ENCODE measurements at places on chromosomes 3 and 15.

- no peak for DNase-seq
Measured at GRCh38 chr3:71360764-71361163, 222.8 kb downstream of the FOXP1 start.

DNA sequence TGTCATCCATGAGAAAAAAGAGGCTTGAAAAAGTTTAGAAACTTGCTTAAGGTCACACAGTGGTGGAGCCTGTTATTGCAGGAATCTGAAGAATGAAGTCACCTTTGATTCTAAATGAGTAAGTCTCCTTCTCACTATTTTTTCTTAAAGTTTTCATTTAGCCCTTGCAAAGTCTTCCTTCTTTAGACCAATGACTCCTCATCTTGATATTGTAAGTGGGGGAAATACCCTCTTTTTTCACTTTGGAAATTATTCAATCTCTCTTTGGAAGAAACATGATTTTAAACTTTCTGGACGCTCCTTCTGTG, 787 bp upstream of the SLMAP start:
- DNase-seq, result peak; percentile 6

- no peak for DNase-seq
Measured at GRCh38 chr3:49867871-49868321, 1.8 kb downstream of the CAMKV start.

DNA sequence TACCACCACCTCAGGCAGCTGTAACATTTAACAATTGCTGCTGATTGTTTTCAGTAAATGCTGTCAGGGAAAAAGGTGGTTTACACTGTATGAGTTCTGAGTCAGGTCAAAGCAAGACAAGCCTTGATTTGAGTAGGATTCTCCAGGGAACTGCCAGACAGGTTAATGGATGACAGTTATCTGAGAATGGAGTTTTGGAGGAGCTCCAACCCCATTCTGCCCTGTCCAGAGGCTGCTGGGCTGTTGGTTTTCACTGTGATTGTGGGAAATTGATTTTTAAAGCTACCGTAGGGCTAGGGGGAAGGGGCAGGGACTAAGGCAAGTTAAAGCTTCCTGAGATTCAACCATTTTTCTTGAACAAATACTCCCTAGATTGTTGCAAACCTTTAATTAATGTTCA, 39.9 kb downstream of the TICRR start:
- DNase-seq, result no peak

GRCh38 chr3:15983232-15983631, 185.5 kb upstream of the ANKRD28 start:
- DNase-seq, result no peak

DNA sequence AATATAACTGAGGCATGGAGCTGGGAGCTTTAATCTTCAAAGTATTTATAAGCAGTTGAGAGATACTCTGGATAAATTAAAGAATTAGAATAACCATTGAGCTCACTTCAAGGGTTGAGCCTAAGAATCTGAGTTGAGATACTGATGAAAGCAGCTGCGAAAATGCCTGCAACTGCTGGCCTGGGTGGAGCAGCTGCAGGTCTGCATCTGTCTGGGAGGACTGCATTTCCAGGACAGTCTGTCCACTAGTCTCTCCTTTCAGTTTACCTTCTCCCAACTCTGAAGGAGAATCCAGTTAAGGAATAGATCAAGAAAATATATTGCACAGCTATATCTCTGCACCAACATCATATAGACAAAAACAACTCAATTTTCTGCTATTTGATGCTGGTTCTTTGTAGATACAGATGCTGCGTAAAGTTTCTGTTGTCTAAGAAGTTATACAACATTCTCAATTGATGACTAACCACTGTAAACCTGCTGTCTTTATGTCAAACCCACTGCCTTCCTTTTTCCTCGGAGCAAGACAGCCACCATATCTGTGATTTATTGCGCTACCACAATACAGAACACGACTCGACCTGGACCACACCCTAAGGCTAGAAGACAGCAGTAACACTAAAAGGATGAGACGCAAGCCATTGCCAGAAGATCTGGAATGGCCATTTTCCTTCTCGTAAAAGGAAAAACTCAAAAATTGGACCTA, 245.1 kb downstream of the MAGI1 start:
- no peak for DNase-seq

DNA sequence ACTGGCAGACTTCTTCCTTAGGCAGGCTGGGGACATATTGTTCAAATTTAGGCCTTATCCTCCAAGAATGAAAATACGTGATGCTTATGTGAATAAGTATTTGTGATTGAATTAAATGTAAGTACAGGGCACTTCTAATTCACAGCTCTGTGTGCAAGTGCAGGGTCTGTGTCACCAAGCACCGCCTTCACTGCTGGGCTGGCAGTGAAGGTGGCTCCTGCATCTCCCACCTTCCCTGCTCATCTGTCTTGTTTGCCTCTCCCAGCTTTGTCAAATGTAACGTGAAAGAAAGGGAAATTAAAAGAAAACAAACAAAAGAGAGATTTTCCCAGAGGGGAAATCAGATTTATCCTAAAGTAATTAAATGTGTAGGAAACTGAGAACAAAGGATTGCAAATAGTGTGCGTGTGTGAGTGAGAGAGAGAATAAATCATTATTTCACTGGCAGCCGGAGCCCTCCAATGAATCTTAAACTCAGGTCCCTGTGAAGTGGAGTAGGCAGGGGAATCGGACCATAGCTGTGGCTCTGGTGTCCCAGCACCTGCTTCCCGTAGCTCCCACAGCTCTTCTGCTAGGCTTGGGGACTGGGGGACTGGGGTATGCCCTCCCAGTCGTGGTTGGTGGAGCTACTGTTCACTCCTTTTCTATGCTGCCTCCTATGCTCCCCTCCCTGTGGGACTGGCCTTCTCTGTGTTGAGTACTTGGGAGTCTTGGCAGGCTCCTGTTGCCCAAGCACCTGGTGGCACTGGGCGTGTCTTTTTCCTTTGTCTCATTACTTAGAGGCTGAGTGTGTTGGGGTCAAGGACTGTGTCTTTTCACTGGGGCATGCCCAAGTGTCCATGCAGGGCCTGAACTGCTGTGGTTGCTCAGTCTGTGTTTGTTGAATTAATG, 222.2 kb downstream of the EPHB1 start:
- peak; percentile 37 for DNase-seq

GRCh38 chr3:10205451-10206165, 40.9 kb downstream of the IRAK2 start:
- DNase-seq, result no peak

GRCh38 chr3:42755681-42756578, 17.1 kb downstream of the CCDC13 start:
- peak; percentile 20 for DNase-seq

GRCh38 chr3:43289841-43290470, 3.6 kb downstream of the SNRK start:
- no peak for DNase-seq

GRCh38 chr3:45772341-45773035, 23.8 kb downstream of the SLC6A20 start:
- no peak for DNase-seq

DNA sequence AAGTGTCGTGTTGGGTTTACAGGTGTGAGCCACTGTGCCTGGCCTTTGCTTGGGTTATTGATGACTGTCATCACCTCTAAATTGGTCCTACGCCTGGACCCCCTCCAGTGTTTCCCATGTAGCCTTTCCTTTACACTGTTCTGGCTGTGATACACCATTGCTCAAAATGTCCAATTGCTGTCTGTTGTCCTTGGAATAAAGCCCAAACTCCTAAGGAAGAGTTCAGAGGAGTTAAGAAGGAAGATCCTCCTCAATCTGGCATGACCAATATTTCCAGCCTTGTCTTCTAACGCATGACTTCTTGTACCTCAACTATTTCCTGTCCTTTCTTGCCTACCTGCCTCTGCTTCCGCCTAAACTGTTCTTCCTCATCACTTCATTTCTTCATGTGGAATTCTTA, 113.1 kb downstream of the POLR2M start:
- no peak for DNase-seq

GRCh38 chr15:31494786-31495185, 168.2 kb downstream of the KLF13 start:
- DNase-seq, result no peak

- no peak for DNase-seq
Measured at GRCh38 chr3:37742574-37743212, 119.0 kb upstream of the CTDSPL start.

DNA sequence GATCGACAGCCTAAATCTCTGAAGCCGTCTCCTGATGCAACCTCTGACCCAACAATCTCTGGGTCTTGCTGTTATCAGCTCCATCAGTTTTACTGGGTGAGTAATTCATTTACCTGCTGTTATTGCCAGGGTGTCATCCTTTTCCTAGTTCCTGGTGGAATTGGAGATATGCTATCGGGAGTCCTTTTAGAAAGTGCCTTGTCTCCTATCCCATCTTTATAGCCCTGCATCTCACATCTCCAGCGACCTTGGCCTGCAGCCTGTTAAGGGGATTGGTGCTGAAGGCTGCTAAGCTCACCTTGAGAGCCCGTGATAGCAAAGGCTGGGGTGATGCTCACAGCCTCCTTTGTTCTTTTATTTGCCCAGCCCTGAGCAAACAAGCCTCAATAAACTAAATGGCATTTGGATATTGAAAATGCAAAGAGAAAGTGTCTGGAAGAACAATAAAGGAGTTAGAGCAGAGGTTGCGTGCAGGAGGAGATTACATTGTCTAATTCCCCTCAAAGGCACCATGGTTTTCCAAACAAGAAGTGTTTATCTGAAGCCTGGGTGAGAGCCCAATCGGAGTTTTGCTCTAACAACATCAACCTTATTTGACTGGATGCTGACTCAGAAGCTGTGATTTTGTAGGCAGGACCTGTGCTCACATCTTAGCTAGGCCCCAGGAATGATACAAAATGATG, 101.8 kb downstream of the RPLP1 start:
- DNase-seq, result peak; percentile 91

DNA sequence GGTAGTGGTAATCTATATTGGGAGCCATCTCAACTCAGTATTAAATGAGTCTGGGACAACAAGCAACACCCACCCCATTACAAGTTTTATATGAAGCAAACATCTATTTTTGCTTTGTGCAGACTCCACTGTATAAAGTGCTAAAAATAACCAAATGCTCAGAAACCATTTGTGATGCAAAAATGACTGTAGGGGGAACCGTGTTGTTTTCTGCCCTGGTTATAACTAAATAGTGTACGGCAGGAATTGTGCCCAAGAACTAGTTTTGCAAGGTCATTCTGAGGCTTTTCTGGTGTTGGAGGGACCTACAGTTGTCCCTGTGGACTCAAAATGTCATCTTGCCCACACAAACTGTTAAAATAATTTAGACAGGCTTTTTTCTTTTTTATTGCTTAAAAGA, 88.3 kb downstream of the ITPR1 start:
- DNase-seq, result no peak

DNA sequence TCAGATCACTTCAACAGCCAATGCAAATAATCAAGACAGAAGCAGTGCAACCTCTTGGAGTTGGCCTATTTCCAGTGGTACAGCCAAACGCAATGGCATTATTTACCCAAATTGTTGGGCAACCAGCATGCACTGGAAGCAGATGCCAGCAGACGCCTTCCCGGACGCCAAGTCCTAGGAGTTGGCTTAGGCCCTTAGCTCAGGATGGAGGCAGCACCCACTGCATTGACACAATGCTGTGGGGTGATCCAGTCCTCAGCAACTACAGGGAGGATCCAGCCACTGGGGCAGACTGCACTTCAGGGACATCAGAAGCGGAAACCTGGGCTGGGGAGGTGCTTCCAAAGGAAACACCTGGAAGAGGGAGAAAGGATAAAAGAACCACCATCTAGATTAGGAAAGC, 290.4 kb downstream of the FAM43A start:
- no peak for DNase-seq

- no peak for DNase-seq
Measured at GRCh38 chr3:46545818-46546630, 20.1 kb downstream of the LRRC2 start.

DNA sequence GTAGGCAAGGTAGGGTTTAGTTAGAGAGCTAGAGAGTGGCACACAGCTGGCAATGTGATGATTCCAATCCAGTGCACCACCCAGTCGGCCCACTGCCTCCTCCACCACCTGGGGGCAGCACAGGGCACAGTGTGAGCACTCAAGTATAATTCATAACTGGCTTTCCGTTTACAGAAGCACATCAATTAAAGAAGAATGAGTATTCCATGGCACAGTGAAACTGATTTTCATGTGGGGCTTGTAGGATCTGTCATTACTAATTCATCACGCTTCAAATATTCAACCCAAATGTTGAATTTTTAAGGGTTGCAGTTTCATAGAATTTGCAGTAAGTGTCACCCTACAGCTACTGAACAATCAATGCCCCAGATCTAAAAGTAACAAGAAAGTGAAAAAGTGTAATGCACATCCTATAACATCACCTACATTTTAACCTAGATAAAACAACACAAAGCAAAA, 149.9 kb downstream of the IGSF11 start:
- peak; percentile 60 for DNase-seq

GRCh38 chr3:30020380-30020779, 586.0 kb upstream of the TGFBR2 start:
- no peak for DNase-seq

- DNase-seq, result no peak
Measured at GRCh38 chr3:134959516-134959915, 164.5 kb downstream of the EPHB1 start.

- DNase-seq, result no peak
Measured at GRCh38 chr15:39455471-39455991, 125.3 kb upstream of the THBS1 start.

DNA sequence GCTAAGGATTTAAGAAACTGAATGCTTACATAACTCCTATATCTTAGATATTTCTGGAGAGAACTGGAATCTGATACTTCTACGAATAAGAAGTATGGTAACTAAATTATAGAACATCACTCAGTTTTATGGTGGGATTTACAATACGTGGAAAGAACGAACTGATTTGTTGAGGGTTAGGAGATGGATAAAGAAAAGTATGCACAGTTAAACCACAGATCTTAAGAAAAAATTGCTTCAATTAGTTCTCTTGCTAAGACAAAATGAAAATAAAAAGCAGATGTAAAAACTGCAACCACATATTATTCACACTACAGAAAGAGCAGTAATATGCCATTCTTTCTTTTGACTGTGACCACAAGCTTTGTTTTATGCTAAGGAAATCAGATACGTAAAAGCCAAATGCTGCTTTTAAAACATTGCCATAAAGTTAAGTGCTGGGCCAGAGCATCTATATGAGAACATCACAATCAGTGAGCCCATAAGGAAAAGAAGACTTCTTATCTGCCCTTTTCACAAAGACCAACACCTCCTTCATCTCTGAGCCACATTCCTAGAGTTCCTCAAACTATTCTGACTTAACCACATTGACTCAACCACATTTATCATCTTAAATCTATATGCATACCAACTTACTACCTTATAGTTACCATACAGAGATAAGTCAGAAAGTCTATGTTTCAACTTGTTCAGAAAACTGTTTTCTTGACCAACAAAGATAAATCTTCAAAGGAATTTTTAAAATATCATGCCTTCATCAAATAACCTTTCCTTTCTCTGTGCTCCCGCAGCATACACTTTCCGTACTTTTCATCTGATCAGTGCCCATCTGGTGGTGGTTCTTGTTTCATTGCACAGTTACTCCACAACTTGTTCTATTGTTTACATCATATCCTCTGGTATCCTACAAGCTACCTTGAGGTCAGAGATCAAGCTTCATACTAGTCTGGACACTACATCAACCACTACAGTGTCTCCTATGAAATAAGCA, 61.7 kb downstream of the FSIP1 start:
- no peak for DNase-seq

GRCh38 chr15:53272116-53272515, 482.0 kb upstream of the ONECUT1 start:
- no peak for DNase-seq

- no peak for DNase-seq
Measured at GRCh38 chr3:180319461-180319860, 282.5 kb upstream of the TTC14 start.
